Upper lobe of right lung (tissue), 1 donor: ENCODE measurements at places on chromosomes 12 and 14. TPM values are rescaled to one million over a fixed set of nuclear protein-coding genes. Genes with fewer than 3 reads are reported as not detected.
A peak's percentile ranks its signal among the peaks of the same experiment; 100 is the strongest.

GRCh38 chr12:64983771-64984278, 137.3 kb downstream of the WIF1 start:
- DNase-seq = no peak

DNA sequence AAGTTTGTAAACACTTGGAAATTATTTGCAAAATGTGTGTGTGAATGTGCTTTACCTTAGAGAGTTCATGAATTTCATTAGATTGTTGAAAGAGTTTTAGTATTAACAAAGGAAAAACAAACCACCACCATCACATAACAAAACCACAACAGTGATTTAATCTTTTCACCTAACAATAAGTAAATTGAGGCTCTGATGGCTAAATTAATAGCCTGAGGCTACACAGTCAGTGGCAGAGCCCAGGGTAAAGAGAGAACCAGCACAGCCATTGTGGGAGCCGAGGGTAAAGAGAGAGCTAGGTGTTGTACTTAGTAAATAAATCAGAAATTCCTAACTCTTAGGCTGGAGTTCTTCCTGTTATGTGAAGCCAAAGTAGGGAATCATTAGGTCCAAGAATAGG, 51.2 kb upstream of the CAPRIN2 start:
- no peak for DNase-seq

GRCh38 chr12:64457032-64457431, 5.1 kb downstream of the TBK1 start:
- no peak for DNase-seq

DNA sequence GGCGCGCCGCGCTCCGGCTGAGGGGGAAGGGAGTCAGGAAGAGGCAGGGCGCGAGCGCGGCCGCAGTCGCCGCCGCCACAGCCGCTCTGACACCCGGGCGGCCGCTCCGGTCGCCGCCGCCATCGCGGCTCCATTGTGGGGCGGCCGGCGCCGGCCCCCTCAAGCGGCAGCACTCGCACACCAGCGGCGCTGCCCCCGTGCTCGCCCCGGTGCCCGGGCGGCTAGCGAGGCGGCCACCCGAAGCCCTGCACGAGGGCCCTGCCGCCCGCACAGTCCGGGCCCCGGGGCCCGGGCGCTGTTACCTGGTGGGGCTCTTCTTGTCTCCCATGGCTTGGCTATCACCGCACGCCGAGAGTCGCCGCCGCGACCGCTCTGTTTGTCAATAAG, 202 bp downstream of the YAF2 start:
- no peak for DNase-seq

DNA sequence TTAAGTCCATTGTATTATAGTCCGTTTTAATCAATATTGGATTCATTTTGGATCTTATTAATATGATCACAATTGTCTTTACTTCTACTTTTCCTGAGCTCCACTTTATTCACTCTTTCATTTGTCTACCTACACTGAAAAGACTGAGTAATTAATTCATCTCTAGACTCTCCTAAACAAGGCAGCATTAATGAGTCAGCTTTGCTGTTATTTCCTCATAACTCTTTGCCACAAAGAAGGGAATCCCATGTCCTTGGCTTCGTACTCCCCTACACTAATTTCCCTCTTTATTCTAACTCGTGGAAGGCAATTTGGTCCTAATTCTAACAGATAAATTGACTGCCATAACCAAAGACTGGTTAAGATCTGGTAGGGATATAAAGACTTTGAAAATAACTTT, 91.9 kb downstream of the ARMH4 start:
- DNase-seq = no peak

- DNase-seq = no peak
Measured at GRCh38 chr14:100135073-100135472, 24.4 kb downstream of the DEGS2 start.

DNA sequence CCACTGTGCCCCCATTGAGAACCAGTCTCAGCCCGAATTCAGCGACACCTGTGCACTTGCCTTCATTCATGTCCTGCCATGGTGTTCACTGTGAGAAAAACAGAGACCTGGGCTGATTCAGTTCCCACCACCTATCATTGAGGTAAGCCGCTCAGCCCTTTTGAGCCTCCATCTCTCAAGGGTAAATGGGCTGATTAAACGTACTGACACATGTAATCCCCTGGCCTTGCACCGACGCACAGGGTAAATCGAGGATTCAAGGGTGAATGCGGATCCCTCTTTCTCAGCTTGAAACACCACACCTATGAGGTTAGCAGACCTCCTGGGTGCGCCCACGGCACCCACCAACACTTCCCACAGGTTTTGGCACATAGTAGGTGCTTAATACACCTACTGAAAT, 69.7 kb downstream of the C14orf132 start:
- no peak for DNase-seq

DNA sequence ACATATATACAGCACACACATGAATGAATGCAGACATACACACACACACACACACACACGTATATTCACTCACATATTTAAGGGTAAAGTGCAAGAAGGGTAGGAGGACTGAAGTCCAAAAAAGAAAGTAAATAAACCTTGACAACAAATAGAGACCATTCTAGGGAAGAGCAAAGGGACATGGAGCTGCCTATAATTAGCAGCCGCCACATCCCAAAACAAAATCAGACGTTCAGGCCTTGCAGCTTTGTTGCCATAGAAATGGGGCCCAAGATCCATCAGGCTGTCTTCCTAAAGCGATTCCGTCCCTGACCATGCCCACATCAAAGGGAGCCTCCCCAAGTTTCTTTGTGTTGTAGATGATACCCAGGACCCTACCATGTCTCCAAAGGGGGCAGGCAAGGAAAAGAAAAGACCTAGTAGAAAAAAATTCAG, 703.5 kb upstream of the TBX3 start:
- DNase-seq = no peak

DNA sequence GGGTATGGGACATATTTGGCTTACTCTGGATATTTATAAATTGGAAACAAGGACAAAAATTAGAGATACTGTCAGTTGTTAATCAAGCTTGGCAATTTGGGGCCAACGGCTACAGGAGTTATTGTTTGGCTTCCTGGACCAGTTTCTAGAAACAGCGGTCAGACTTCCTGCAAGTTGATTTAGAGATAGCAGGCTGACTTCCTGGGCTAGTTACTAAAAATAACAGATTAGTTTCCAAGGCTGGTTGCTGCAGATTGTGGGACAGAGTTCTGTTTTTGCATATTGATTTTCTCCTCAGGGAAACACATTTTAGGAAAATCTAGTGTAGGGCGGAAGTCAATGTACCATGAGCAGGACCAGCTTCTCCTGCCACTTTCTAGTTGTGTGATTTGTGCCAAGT, 144.0 kb upstream of the TMPO start:
- no peak for DNase-seq

- DNase-seq = peak; percentile 86
Measured at GRCh38 chr14:74945852-74946658, 9.3 kb downstream of the PGF start.

DNA sequence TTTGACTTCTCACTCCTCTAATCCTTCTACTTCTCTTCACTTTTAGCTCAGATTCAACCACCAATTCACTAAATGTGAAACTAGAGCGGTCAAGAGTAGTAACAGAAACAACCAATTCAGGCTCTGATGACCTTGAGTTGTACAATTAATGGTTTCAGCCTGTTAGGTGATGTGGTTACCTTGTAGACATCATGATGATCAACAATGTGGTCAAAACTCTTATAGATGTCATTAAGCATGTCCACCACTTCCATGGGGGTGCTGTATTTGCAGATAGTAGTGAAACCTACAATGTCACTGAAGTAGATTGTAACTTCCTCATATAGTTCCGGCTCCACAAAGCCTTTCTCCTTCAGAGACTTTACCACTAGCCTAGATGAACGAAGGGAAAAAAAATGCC, 54.1 kb upstream of the PLBD1 start:
- DNase-seq = no peak

GRCh38 chr12:6758506-6759095, 5.7 kb upstream of the MLF2 start:
- DNase-seq = no peak

GRCh38 chr12:89256060-89256459, 96.2 kb downstream of the DUSP6 start:
- DNase-seq = no peak

- DNase-seq = no peak
Measured at GRCh38 chr12:12715459-12716150, 1.6 kb upstream of the CDKN1B start.

DNA sequence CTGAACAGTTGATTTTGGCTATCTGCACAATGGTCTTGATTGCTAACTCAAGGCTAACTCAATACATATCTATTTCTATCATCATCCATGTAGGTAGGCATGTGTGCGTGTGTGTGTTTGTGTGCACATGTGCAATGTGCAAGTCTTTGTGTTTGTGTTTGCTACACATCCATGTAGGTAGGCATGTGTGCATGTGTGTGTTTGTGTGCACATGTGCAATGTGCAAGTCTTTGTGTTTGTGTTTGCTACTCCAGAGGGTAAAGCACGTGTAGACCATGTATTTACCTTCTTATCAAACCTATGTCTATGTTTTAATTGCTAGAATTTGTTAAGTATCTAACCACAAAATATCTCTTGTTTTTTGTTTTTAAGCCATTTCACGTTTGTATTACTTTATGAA, 962.6 kb downstream of the LRFN5 start:
- DNase-seq = no peak

- DNase-seq = no peak
Measured at GRCh38 chr12:62196146-62196545, 64.1 kb upstream of the USP15 start.

DNA sequence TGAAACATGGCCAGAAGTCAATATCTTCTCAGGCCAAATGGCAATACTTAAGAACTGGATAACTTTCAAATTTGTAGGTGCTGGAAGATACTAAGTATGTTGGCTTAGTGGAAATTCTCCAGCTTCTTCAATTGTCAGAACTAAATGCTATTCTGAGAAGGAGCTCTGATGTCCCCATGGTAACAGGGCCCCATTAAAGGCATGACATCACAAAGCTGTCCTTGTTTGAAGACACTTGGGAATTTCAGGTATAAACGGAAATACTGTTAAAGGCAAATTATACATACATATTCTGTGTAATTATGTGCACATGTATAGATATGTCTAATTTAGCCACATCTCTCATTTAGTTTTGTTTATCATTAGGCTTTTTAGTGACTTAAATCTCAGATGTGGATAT, 210.0 kb upstream of the SEL1L start:
- no peak for DNase-seq

- no peak for DNase-seq
Measured at GRCh38 chr14:70096866-70097265, 91.9 kb downstream of the SLC8A3 start.

GRCh38 chr14:23547924-23548323, 3.6 kb downstream of the ZFHX2 start:
- DNase-seq = no peak

- no peak for DNase-seq
Measured at GRCh38 chr12:101671157-101671791, 26.2 kb upstream of the CHPT1 start.

GRCh38 chr14:78767436-78767835, 597.3 kb downstream of the NRXN3 start:
- no peak for DNase-seq

DNA sequence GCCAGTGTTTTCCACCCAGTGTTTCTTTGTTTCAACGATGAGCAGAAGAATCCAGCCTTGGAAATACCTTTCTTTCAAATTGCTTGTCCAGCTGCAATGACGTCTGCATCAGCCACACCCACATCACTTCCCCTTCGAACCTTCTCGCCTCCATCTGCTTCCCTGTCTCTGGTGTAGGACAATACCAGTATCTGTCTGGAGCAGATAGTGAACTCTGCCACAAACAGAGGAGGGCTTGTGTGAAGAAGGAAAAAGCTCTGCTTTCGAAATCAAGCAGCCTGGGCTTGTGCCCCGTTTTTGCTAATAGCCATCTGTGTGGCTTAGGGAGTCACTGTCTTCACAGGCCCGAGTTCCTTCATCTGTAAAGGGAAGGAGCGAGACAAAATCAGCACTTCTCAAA, 415.4 kb downstream of the ZFP36L1 start:
- DNase-seq = no peak

DNA sequence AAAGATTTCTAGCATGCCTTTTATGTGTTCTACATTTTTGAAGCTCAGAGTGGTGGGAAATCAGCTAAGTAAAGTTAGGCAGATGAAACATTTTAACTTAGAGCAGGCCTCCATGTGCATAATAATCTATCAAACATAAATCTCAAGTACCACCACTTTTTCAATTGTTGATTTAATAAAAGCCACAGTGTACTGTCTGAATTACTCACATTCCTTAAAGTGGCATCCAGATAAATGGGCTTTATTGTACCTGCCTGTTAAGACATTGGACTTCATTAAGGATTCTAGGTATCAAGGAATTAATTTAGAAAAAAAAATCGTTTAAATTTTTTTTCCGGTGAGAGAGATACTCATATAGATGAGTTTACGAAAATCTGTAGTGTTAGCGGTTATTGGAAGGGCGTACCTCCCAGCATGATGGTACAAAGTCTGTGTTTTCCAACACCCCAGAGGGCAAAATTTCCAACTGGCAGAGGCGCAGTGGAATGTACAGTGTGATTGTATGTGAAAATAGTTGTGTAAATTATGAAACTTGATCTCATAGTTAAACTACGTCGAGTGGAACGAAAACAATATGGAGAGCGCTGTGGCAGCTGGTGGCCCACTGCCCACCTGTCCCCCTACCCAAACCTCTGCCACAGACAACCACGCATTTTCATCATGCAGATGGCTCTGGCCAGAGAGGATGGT, 25.0 kb downstream of the ELK3 start:
- DNase-seq = no peak

GRCh38 chr12:94704452-94705306, 54.3 kb upstream of the TMCC3 start:
- DNase-seq = no peak

CCDC197 gene
- total RNA-seq = not detected

BEGAIN gene
- 1.5 TPM for total RNA-seq

INTS13 gene
- total RNA-seq = 20.8 TPM

DCAF11 gene
- 57.8 TPM for total RNA-seq

DDN gene
- total RNA-seq = not detected

FBLN5 gene
- total RNA-seq = 245 TPM

TBC1D30 gene
- 14.8 TPM for total RNA-seq

TCP11L2 gene
- total RNA-seq = 37.7 TPM

KLC1 gene
- total RNA-seq = 172 TPM

CMKLR1 gene
- total RNA-seq = 29.1 TPM

VDR gene
- 28.7 TPM for total RNA-seq

SERPINA5 gene
- total RNA-seq = 0.41 TPM

COQ6 gene
- total RNA-seq = 21.6 TPM

SLC10A1 gene
- not detected for total RNA-seq

DENND5B gene
- total RNA-seq = 7.5 TPM

EML5 gene
- 2.3 TPM for total RNA-seq

SLC17A8 gene
- 0.14 TPM for total RNA-seq
